SK-N-MC (cell line): ENCODE measurements at places on chromosomes 7 and 10.

DNA sequence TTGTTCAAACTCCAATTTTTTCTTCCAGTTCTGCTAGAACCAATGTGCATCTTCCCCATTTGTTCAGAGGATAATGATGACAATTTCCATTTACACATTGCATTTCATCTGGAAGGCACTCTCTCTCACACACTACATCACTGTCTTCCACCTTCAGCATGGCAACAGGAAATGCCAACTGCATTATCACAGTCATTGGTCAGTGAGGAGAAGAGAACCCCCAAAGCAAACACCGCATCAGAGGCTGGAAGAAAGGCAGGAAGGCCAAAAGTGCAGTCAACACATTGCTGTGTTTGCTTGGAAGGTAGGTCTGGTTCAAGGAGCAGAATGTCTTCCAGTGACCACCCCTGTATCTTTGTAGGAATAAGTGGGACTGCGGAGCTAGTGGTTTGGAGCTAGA lies 192.2 kb upstream of the RHOBTB1 start:
- no peak for DNase-seq

DNA sequence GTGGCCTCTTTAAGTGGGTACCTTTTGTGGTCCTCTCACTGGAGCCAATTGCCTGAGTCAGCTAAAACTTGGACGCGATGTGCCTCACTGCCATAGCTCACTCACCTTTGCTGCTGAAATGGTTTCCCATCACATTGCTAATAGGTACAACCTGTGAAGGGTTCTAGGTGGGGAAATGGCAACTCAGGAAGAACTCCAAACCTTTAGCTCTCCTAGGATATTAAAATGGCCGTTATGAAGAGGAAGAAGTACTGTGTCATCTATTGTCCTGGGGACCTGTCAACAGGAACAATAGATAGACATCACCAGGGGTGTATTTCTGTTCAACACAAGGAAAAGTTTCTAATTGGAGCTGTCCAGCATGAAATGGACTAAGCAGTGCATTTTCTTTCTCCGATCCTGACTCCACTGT lies 1.2 kb upstream of the ZNF655 start:
- DNase-seq: no peak

GRCh38 chr7:29255199-29255878 lies 60.8 kb downstream of the CHN2 start:
- DNase-seq: no peak

DNA sequence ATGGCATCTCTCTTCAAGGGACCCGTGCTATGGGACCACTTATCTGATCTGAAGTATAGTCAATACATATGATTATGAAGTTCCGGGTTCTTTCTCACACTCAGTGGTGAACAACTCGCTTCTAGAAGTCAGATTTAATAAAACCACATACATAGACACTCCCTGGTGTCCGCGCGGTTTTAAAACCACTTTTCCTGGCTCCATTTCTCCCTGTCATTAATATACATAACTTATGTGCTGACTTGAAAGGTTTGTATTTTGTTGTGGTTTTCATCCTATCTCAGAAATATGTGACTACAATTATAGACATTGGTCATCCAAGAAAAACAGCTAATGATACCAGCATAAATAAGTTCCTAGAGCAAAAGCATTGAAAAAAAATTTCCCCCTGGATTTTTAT lies 34.0 kb downstream of the SVIL start:
- DNase-seq: no peak

- no peak for DNase-seq
Observed at GRCh38 chr10:45377321-45377720, 3.3 kb downstream of the ALOX5 start.

DNA sequence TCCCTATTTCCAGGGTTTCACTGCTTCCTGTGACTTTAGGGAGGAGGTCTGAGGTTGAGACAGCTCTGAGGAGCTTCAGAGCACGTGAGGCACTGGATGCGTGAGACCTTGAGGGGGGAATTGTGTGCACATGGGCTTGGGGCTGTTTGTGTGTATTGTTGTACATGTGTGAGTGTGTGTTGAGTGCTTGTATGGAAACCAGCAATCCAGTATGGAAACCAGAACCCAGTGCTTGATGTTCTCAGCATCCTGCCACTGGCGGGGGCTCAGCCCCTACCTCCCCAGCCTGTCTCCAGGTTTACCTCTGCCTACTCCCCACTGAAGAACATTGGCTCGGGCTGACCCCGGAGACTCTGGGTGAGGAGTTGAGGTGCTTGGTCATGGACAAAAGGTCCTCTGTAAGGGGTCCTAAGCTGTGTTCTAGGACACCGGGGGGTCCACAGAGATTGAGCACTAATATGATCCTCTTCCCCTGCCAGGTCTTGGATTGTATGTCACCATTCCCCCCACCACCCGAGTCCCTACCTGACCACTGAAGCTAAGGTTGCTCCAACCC lies 20.8 kb downstream of the SFTPD start:
- DNase-seq: no peak

- DNase-seq: no peak
Observed at GRCh38 chr10:78314651-78315050, 281.0 kb downstream of the RPS24 start.

DNA sequence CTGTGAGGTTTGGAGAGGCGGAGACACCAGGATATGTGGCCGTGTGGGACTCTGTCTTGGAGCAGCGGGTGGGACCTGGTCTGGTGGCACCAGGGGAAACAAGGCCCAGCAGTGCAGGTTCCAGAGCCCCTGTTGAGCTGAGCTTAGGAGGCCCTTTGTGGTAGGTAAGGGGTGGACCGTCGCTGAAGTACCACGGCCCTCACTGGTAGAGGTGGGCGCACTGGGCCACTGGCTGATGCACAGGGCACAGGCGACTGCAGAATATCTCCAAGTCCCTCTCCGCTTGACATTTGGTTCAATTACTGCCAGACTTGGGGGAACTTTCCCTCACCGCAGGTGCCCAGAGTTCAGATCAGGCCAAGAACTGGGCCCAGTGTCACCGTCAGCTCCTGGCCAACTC lies 27.3 kb downstream of the DOCK1 start:
- DNase-seq: no peak

GRCh38 chr10:3482200-3482993 lies 302.6 kb downstream of the KLF6 start:
- no peak for DNase-seq

- no peak for DNase-seq
Observed at GRCh38 chr7:36309716-36310115, 79.9 kb upstream of the ANLN start.

GRCh38 chr7:33563651-33564050 lies 341.7 kb upstream of the BMPER start:
- DNase-seq: no peak

- no peak for DNase-seq
Observed at GRCh38 chr10:62583876-62584615, 209.9 kb downstream of the ZNF365 start.

DNA sequence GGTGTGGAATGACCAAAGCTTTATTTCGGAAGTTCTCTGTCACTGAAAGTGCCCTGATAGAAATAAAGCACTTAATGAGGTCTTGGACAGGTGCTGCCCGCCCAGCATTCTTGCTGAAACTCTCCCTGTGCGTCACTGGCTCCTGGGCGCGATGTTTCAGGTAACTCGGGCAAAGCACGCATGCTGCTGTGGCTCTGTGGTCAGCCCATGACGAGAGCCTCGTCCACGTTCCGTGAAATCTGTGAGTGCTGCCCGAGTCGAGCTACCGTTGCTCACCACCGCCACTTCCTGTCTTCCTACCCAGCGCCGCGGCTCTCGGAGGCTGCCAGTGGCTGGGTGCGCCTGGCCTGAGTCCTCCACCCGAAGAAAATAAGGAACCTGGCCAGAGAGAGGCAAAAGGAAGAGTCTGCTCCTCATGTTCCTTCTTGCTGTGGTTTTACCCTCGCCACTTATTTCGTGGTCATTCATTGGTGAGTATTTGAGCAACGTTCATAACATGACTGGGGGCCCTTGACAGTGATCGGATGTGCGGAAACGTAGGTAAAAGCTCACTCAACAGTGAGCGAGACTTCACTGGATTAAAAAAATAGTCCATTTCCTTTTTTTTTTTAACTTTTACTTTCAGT lies 95.5 kb downstream of the MAP3K8 start:
- no peak for DNase-seq

GRCh38 chr10:21919906-21920305 lies 83.6 kb downstream of the DNAJC1 start:
- DNase-seq: no peak

DNA sequence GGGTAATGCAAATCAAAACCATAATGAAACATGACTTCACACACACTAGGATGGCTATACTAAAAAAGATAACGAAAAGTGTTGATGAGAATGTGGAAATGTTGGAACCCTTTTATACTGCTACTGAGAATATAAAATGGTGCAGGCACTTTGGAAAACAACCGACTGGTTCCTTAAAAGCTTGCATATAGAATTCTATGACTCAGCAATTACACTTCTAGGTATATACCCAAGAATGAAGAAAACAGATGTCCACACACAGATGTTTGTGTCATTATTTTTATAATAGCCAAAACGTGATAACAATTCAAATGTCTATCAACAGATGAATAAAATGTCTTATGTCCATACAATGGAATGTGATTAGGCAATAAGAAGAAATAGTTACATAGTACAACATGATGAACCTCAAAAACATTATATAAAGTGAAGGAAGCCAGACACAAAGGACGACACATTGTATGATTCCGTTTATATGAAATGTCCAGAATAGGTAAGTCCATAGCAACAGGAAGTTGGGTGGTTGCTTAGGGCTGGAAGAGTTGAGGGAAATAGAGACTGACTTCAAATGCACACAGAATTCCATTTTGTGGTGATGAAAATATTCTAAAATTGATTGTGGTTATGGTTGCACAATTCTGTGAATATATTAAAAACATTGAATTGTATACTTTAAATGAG lies 148.3 kb upstream of the PHYHIPL start:
- peak; percentile 40 for DNase-seq

GRCh38 chr10:26946102-26946811 lies 85.5 kb upstream of the ABI1 start:
- DNase-seq: no peak

- no peak for DNase-seq
Observed at GRCh38 chr7:41624818-41625217, 78.1 kb downstream of the INHBA start.

DNA sequence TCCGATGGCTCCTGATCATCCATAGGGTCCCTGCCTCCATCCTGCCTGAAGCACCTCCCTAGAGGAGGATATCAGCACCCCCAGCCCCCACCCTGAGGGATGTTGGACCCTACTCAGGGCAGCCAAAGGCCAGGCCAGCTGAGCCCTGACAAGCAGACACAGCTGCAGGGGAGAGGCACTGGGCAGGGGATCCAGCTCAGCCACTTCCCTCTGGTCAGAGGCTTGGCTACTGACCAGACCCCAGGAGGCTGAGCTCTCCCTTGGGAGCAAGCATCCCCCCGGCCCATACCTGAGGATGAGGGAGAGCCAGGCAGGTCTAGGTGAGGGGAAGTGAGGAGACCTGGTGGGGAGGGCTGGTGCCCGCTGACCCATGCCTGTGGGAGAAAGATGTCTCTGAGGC lies 6.6 kb downstream of the LDB3 start:
- DNase-seq: no peak

GRCh38 chr10:89238956-89239644 lies 12.5 kb downstream of the LIPA start:
- DNase-seq: no peak

GRCh38 chr10:96280859-96281258 lies 9.5 kb upstream of the BLNK start:
- DNase-seq: no peak

DNA sequence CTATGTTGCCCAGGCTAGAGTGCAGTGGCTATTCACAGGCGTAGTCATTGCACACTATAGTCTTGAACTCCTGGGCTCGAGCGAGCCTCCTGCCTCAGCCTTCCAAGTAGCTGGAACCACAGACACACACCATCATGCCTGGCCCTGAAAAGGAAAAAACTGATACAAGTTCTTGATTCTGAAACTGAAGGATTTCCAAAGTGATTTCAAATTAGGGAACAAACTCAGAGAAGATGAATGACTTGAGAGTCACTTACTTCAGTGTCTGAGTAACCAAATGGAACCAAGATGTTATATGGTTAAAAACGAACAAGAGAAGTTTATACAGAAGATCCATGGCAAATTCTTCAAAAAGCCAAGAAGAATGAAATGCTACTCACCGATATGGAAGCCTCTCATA lies 14.4 kb downstream of the CWF19L1 start:
- DNase-seq: no peak

DNA sequence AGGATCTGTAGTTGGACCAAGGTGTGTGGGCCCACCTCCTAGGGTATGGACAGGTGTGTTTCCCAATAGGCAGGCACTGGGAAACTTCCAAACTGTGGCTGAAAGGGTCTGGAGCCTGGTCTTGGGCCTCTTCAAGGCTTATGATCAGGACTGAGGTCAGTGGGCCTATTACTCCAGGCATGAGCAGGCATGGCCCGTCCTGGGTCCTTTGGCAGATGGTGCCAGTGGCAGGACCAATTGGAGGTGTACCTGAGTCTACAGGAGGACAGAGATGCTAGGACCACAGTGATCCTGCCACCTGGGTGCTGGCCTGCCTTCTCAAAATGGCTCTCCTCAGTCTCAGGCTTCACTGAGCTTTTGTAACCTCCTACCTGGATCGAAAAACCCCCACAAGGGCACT lies 95.4 kb downstream of the RAB18 start:
- DNase-seq: no peak

DNA sequence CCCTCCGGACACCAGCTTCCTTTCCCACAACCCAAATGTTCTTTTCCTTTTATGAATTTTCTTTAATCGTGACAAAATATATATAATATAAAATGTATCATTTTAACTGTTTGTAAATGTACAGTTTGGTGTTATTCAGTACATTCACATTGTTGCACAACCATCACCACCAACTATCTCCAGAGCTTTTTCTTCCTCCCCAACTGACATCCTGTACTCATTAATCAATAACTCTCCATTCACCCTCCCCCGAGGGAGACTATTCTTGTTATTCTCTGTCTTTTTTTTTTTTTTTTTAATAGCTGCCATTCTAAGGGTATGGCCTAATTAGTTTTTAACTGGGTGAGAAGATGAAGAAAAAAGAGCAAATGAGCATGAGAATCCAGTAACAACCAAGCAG lies 30.6 kb upstream of the ITGB1 start:
- no peak for DNase-seq

- DNase-seq: no peak
Observed at GRCh38 chr10:100807241-100807951, 62.0 kb downstream of the PAX2 start.

- DNase-seq: no peak
Observed at GRCh38 chr10:78255796-78256638, 222.4 kb downstream of the RPS24 start.
